ENCODE measurements at places on chromosomes 7 and 10. TPM values are rescaled to one million over a fixed set of nuclear protein-coding genes. Genes with fewer than 3 reads are reported as not detected.

DNA sequence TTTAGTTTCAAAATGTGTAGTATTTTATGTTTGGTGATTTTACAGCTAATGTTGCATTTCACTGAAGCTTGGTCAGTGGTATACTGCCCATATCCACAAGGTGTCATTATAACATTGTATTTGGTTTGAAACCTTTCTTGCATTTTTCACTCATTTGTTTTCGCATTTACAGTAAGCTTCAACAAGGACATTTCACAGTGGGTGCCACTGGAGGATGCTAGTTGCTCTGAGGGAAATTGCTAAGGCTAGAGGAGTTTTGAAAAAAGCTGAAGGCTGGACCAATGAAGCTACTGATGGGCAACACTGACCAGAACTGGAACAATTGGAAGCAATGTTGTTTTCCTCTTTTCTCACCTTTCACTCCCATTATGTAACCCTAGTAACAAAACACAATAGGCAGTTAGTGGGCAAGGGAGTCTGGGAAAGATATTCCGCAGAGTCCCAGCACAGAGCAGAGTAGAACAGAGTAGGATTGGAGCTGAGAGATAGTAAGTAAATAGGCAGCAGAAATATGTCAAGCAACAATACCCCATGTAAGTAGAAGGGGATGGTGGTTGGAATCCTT lies 23.6 kb upstream of the SRI start:
- peak; percentile 26 for DNase-seq

DNA sequence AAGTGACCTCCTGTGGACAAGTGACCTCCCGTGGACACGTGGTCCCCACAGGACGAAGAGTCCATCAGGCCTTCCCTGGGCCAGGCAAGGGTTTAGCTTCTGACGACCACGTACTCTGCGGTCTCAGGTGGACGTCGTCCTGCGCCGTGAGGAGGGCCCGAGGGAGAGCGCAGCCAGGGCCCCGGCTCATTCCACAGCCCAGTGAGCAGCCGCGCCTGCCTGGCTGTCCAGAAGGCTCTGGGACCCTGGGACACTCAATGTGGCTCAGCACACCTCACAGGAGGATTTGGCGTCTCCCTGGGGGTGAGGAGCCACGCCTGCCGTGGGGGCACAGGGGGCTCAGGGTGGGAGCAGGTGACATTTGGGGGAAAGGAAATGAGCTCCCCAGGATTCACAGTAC lies 64.4 kb upstream of the CFAP46 start:
- DNase-seq, result no peak

DNA sequence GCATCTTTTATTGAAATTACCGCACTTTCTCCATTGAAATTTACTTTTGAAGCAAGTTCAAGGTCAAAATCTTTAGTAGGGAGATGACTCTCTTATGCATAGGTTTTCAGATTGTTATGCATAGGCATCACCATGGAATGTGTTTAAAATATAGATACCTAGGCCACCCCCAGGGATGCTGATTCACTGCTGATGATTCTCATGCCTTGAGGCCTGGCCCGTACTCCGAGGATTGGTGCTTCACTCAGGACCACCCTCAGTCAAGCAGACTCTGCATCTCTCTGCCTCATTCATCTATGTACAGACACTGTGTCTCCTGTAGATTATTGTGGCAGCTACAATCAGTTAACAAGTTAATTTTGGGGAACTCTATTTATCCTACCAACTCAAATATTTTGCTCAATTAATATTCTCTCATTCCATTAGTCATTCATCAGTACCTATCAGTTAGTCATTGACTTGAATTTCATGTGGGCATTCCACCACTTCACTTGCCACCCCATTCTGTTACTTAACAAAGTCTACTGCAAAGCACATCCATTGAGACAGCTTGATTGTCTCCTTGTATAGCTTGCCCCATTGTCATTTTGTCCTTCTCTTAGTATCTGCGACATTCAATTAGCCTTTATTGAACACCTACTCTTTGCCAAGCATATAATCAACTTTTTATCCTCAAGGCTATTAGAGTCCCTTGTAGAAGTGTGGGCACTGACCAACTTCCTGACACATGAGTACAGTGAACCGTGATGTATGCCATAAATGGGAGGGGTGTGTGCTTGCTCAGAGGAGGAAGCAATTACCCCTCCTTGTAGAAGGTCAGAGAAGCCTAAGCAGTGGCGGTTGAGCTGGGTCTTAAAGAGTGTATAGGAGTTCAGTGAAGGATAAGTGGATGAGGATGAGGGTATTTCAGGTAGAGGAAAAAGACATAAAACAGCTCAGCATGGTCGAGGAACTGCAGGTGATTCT lies 255.6 kb upstream of the BMPER start:
- DNase-seq, result no peak

DNA sequence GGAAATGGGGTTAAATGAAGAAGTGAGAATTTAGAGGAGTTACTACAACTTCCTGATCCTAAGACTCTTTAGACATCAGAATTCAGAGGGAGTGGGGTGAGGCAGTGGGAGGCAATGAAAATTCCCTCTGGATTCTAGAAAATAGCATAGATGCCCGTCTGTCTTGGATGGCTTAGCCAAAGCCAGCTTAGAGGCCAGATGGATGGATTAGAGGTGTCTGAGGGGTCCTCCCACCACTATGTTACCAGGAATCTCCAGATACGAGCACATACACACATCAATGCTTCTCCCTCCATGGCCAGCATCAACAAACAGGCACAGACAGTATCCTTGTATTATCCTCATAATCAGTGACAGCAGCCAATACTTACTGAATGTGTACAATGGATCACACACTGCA lies 418.1 kb downstream of the PLXNA4 start:
- no peak for DNase-seq

HTRA1 gene
- total RNA-seq, result not detected

GIMAP8 gene
- total RNA-seq, result 8.0 TPM

SLK gene
- 23.5 TPM for total RNA-seq

CYP2C19 gene
- total RNA-seq, result not detected

KCNIP2 gene
- total RNA-seq, result 1.6 TPM
